Left renal cortex interstitium (tissue), 4 donors: ENCODE measurements at places on chromosomes 6 and 20.

- DNase-seq, result no peak
These were observed 40.0 kb downstream of the MYLIP start for GRCh38 chr6:16168858-16169257.

GRCh38 chr6:80091506-80091905, 15.0 kb upstream of the BCKDHB start:
- DNase-seq, result no peak

DNA sequence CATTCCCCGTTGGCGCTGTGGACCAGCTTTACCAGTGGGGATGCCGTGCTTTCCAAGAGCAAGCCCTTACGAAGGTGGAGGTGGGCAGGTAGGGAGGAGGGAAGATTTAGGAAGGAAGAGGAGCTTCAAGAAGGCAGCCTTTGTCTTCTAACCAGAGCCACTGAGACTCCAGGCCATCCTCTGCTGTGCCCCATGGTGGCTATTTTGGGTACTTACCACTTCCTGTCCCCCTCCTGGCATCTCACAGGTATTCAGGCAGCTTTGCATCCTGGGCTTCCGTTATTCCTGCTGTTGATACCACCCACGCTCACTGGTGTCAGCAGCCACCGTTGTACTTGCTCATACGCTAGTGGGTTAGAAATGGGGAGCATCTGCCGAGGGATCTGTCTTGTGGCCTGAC, 22.9 kb downstream of the ERMARD start:
- no peak for DNase-seq

DNA sequence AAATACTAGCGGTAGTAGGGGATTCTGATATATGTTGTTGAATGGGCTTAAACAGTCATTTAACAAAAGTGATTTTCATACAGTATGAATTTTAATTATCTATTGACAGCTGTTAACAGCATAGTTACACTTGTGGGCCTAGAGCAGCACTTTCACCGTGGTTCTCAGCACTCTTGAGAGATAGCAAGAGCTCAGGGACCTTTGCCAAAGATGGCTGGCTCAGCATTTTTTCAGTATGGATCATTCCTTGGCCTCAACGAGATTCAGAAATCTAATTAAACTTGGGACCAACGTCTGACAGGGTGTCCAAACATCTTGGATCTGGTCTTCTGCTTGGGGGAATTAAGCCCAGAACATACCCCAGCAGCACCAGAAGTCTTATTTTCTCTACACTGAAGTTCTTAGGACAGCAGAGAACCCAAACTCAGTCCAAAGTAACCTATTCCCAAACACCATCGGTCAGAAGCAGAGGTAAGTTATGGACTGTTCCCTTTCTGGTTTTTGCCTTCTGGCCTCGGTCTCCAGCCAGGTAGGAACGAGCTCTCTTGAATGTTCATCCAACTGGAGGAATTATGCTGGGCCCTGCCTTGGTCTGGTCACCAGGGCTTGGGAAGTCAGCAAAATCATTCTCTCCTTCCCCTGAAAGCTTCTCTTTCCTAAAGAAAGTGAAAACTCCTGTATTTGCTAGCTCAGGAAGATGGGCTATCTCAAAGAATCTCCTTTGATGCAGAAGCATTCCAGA, 25.7 kb downstream of the PRPH2 start:
- no peak for DNase-seq

DNA sequence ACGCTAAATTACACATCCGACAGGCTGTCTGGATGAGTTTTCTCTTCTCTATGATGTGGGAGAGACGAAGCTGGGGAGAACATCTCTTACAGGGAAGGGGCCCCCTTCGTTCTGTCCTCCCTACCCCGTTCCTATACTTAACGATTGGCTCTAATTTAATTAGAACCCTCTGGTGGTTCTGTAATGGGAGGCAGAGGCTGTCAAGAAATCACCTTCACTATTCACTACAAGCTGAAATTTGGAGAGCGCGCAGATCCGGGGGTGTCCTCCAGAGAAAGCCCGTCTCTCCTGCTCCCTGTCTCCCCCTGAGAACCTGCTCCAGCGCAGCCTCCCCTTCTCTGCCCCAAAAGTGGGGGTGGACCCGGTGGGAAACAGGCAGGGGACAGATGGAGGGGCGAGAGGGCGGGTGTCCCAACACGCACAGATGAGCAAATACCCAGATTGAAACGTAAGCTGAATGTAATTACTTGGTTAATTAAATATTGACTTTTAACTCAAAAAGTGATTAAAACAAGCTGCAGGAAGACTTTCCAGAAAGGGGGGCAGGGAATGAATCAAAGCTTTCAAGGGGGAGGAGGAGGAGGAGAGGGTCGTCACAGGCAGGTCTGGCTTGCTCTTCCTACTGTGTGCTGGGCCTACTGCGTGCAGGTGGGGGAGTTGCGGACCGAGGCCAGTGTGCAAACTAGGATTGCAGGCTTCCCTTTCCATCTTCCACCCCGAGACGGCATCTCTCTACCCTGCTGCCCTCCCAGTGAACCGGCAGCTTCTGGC, 1.3 kb downstream of the SULF2 start:
- no peak for DNase-seq

DNA sequence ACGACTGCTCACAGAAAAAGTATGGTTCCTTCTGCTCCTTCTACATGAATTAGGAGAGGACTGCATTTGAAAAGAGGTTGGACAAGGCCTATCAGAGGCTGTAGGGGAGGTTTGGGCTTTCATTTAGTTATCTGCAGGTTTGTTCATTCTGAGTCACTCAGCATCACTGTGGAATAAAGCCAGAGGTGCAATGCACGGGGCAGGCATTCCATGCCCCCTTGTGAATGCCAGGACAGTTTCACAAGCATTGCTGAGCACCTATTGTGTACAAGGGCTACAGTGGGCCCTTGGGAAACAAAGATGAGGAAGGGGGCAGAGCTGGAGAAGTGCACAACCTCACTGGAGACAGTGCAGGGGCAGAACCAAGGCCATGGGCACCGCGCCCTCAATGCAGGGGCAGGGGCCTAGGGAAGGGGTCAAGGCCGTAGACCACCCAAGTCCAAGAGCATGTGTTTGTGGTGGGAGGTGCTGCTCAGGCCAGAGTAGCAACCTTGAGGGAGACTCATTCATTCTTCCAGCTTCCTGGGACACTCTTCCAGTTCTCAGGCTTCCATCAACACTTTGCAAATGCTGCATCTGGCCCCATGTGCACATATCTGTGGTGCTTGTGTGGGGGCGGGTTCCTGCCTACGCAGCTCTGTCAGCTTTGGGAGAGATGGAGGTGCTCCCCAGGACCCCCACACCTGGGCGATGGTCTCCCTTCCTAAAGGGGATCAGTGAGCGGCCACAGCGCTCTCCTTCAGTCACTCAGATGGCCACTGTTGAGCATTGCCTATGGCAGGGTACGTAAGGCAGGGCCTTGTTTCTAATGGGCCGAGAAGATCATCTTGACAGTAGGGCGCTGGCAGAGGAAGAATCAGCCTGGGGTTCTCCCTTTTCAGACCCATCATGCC, 204.5 kb downstream of the SYNDIG1 start:
- DNase-seq, result no peak

DNA sequence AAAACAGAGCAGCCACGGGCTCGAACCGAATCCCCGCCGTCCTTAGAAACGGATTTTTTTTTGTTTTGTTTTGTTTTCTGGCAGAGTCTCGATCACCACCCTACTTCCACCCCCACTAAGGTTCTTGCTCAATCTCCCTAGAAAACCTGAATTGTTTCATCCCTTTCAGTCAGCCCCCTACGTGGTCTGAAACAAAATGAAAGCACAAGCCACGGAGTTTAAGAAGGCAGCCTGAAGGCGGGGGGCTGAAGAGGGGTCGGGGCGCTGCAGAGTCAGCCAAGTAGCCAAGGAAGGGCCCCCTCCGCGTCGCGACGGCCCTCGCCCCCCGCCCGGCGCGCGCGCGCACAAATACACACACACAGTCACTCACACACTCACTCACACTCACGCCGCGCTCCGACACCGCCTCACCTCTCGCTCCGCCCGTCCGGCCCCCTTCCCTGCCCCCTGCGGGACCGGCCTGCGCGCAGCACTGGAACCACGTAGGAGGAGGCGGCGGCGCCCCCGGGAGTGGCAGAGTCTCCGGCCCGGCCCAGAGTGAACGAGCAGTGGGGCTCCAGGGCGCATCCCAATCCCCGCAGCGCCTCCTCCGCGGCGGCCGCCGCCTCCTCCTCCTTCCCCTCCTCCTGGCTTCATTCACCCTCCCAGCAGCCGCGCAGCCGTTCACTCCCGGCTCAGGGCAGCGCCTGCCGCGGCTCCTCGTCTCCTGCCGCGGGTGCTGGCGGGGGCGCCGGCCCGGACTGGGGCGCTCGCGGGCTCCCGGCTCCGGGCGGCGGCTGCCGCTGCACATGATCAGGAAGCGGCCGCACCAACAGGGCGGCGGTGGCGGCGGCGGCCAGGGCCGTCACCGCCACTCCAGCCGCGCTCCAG, 1.4 kb downstream of the ATXN1 start:
- no peak for DNase-seq
